ENCODE measurements at places on chromosomes 4 and X.

DNA sequence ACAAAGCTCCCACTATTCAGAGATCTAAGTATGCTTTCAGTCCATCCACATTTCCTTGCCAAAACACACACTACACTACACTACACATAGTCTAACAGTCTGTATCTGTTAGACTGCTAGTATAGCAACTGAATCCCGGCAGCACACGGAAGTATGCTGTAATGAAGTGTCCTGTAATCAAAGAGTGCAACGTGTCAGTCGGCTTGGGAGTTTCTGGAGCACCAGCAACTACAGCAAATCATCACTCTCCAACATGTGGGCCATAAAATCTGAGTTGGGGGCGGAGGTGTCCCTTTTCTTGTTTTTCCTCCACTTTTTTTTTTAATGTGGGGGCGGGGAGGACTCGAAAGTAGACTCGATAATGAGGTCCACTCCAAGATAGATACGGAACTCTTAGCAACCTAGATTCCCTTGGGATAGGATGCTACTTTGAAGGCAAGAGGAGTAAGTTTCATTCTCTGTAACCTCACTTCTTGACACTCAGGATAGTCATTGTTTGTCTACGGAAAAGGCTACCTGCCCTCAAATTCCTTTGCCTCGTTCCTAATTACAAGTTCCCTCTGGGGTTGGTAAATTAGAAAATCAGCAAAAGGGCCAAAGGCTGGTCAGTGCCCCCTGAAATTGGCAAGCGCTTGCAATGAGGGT lies 722 bp downstream of the SLC10A7 start:
- DNase-seq: peak; percentile 35

DNA sequence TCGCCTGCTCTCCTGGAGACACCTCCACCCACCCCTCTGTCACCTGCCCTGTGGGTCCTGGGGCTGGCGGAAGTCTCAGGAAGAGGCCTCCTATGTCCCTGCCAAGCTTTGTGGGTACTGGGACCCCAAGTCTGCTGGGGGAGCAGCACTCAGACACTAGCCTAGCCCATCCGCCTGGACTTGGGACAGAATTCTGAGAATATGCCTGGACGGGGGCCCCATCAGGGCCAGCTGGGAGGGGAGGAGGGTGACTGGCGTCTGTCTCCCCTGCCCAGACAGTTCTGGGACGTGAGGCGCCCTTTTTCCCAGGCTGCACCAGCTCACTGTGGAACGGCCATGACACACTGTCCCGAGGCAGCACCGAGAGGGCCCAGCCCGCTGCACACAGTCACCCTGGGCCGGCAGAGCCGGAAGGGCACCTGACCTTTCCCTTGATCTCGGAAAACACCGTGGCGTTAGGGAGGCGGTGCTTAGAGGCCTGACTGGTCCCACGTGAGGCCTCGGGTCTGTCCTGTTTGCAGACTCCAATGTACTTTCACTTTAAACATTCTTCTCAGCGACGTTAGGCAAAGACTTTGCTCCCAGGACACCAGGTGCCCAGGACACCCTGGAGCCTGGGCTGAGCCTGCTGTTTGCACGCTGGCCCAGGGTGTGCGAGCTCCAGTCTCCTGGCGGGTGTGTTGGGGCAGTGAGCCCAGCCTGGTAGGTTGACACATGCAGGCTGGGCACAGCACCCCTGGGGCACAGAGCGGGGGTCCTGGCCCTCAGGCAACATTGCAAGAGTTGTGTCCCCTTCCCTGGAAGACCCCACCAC lies 700 bp downstream of the SLC26A1 start:
- DNase-seq: no peak

GRCh38 chrX:48802089-48802904 lies 430 bp downstream of the HDAC6 start:
- peak; percentile 59 for DNase-seq

DNA sequence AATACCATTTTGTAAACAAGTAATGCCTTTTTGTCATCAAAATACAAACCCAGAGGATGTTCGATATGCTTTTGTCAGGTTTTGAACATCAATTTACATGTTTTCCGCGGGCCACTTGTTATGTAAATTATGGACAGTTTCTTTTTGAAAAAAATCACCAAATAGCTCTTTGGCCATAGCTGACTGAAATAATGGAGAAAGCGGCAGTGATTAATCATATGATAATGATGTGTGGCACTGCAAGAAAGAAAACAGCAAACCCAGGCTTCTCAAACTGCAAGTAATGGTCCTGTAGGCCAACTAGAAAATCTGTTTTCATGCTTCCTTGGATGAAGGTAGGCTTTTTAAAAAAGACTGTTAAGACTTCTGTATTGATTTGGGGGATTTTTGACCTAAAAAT lies 15.6 kb upstream of the SCML1 start:
- DNase-seq: no peak

DNA sequence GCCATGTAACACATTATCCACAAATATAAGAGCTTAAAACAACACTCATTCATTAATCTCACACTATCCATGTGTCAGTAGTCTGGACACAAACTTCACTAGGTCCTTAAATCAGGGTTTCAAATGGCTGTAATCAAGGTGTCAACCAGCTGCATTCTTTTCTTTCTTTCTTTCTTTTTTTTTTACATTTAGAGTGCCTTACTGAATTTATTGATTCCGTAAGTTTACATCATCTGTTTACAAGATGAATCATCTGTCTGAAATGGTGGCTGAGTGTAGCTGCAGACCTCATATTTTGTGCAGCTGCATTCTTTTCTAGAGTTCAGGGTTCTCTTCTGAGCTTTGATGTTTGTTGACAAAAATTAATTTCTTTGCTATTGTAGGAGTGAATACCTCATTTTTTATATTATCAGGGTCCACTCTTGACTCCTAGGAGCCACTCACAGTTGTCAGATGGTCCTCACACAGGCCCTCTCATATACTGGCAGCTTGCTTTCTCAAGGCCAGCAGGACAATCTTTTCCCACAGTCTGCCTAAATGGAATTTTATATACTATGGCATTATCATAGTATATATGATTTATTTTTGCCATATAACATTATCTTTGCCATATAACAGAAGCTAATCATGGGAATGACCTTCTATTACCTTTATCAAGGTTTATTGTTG lies 37.8 kb downstream of the SPOCK3 start:
- no peak for DNase-seq

DNA sequence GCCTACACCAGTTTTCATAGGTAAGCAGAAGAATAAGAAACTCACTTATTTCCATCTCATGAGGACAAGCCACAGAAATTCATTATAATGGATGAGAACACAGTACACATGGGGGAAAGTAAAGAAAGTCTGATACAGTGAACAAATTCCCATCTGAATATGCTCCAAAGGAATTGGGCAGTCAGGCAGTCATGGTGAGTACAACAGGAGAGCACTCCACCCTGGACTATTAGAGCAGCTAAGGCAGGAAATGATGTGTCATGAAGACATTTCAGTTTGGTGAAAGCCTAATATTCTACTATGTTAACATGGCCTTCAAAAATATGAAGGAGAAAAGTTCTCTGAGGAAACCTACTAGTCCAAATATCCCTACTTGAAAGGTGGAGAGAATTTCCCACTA lies 92.0 kb upstream of the PRDX4 start:
- no peak for DNase-seq

- DNase-seq: no peak
Observed at GRCh38 chr4:150543042-150543441, 38.9 kb upstream of the MAB21L2 start.

- peak; percentile 31 for DNase-seq
Observed at GRCh38 chrX:11458170-11458569, 165.0 kb downstream of the AMELX start.

- peak; percentile 26 for DNase-seq
Observed at GRCh38 chr4:88275516-88275915, 8.8 kb downstream of the PPM1K start.

DNA sequence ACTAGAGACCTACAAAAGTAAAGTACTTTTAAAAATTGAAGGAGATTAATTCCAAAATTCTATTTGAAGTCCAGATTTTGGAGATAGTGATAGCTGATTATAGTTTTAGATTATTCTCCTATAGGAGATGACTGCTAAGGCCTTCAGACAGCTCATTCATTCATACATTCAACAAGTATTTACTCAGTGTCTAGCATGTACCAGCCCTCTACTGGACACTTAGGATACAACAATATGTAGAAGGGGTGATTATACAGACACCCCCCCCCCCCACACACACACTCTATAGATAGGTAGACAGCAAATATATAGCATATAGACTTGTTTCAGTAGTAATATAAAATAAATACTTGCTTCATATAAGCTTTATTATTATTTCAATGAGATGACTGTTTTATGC lies 60.4 kb upstream of the TAF9B start:
- no peak for DNase-seq

GRCh38 chrX:129593137-129593536 lies 53.1 kb downstream of the OCRL start:
- peak; percentile 41 for DNase-seq

DNA sequence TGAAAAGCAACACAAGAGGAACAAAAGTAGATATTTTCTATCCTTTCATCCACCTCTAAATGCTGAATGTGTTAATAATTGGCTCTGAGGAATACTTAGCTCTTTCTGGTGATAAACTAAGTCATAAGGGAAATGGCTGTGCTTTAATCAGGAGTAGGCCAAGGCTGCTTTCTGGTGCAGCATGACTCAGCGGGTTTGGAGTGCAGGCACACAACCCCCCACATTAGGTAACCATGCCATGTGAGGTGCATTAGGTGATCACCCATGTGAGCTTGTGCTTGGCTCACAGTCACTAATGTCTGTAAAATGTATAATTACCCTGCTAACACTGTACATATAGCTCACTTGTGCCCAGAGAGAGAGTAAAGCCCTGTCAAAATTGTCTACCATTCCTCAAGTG lies 57.2 kb downstream of the USP38 start:
- DNase-seq: no peak

DNA sequence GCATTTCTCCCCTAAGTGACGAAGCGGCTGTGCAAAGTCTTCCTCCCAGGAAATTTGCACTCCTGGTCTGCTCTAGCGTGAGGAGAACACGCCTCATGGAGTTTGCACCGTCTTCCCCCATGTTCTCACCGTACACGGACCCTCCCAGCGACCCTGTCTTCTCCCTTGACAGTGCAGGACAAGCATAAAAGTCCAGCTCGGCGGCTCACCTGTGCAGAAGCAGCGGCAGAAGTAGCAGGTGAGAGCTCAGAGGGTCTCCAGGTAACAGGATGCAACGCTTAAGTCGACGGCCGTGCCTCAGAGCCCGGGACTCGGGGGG lies 314 bp downstream of the P2RY8 start:
- DNase-seq: no peak

- DNase-seq: no peak
Observed at GRCh38 chr4:114626196-114626595, 27.6 kb downstream of the UGT8 start.

GRCh38 chr4:182748949-182749348 lies 168.2 kb downstream of the DCTD start:
- no peak for DNase-seq

GRCh38 chr4:124936427-124936826 lies 223.9 kb upstream of the ANKRD50 start:
- DNase-seq: peak; percentile 48

DNA sequence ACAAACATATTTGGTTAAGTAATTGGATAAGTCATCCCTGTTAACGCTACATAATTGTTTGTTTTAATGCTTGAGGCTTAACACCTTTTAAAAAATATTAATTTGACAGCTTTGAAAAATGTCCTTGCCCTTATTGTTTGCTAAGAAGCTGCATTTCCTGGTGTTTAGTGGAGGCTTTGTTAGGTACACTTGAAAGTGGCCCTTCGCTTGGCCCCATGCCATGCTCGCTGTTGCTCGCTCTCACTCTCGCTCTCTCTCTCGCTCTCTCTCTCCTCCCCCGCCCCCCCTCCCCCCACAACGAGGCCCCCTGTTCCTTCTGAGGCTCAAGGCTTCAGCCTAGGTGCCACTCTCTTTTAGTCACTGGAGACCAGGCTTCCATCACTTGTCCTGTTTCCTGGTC lies 139.6 kb downstream of the DCLK2 start:
- DNase-seq: no peak

GRCh38 chrX:71181558-71181909 lies 36.9 kb downstream of the NLGN3 start:
- DNase-seq: no peak

DNA sequence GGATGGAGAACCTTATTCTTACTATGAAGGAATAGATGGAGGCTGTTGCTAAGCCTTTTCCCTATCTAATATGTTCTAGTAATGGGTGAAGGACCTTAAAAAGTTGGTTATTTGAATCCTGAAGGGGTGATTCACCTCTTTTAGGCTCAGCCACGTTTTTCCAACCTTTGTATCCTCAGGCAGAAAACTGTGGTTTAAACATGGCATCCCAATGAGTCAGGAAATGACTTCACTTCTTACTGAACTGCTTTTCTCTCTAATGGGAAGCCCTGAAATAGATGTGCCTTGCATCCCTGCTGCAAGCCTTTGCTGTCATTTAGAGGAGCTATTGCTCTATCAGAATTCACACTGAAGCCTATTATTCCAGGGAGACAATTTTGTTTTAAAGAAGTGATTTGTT lies 191.0 kb upstream of the ARX start:
- no peak for DNase-seq

DNA sequence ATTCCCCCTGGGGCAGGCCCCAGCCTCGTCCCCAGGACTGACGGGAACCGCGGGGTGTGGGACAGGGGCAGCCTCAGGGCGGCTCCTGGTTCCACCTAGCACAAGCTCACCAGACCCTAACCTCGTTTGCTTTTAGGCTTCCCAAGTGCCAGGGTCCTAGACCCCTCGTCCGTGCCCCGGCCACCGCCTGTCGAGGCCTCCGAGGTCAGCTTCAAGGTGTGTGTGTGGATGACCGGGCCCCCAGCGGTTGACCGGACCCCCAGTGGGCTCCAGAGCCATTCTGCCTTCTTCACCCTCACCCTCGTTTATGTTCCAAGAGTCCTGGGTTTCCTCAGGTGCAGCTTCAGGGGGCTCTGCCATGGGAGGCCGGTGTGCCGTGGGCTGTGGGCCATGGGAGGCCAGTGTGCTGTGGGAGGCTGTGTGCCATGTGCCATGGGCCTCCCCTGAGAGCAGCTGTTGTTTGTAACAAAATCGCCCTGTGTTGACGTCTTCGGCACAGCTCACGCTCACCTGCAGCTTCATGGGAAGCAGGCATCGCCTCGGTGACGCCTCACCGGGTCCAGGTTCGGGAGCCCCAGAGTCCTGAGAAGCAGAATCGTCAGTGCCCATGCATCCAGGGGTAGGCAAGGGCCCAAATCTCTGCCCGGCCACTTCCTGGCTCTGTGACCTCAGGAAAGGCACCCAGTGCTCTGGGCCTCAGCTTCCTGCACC lies 43.0 kb upstream of the HMX1 start:
- no peak for DNase-seq

- peak; percentile 72 for DNase-seq
Observed at GRCh38 chrX:132219343-132219768, at the start of gene RAP2C. RAP2C (minus strand) TSS chrX:132219447; CDS start chrX:132217268, 2,179 bp downstream.

DNA sequence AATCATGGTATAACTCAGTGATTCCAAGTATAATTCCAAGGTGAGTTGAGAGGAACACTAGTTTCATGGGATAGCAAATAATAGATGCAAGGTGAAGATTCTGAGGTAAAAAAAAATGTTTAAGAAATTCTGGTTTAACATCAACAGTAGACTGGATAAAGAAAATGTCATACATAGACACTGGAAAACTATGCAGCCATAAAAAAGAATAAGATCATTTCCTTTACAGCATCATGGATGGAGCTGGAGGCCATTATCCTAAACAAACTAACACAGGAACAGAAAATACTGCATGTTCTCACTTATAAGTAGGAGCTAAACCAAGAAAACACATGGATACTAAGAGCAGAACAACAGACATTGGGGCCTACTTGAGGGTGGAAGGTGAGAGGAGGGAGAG lies 54.6 kb upstream of the LEF1 start:
- DNase-seq: no peak

GRCh38 chr4:183097231-183098018 lies 1.6 kb upstream of the WWC2 start:
- no peak for DNase-seq

GRCh38 chrX:267771-268261 lies 13.4 kb upstream of the PLCXD1 start:
- no peak for DNase-seq
